ENCODE measurements at places on chromosomes 5 and 9.

- DNase-seq = no peak
These were observed 77.9 kb upstream of the FSD1L start for GRCh38 chr9:105369911-105370310.

DNA sequence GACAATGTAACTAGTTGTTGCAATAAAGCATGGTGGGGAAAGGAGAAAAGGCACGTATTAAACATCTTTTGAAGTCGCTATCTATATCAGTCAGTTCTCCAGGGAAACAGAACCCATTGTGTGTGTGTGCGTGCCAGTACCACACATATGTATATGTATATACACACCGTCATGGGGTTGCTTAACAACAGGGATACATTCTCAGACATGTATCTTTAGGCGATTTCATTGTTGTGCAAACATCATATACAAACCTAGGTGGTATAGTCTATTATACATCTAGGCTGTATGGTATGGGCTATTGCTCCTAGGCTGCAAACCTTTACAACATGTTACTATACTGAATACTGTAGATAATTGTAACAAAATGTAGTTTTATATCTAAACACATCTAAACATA, 2.3 kb downstream of the CDKN2B-AS1 start:
- no peak for DNase-seq

- DNase-seq = no peak
These were observed 79.6 kb downstream of the PRKACG start for GRCh38 chr9:68934329-68934644.

- no peak for DNase-seq
These were observed 483.1 kb upstream of the PIK3R1 start for GRCh38 chr5:67732471-67732870.

DNA sequence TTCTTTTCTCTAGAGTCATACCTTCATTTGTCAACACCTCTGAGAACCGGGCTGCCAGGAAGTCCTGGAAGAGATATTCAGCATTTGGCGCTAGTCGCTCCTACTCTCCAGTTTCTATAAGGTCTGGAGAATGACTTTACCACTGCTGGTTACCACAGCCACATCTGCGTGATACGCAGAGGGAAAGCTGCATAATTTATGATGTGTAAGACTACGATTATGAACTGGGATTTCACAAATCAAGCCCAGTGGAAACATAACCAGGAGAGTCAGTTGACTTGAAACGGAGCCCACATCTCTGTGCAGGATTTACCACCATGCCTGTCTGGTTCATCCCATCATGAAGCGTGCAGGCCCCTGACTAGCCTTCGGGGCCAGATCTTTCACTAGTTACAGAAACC, 72.6 kb downstream of the FGF1 start:
- no peak for DNase-seq

- DNase-seq = no peak
These were observed 225.7 kb downstream of the MAST4 start for GRCh38 chr5:66821688-66822429.

GRCh38 chr5:131684595-131684994, 49.6 kb upstream of the RAPGEF6 start:
- no peak for DNase-seq

DNA sequence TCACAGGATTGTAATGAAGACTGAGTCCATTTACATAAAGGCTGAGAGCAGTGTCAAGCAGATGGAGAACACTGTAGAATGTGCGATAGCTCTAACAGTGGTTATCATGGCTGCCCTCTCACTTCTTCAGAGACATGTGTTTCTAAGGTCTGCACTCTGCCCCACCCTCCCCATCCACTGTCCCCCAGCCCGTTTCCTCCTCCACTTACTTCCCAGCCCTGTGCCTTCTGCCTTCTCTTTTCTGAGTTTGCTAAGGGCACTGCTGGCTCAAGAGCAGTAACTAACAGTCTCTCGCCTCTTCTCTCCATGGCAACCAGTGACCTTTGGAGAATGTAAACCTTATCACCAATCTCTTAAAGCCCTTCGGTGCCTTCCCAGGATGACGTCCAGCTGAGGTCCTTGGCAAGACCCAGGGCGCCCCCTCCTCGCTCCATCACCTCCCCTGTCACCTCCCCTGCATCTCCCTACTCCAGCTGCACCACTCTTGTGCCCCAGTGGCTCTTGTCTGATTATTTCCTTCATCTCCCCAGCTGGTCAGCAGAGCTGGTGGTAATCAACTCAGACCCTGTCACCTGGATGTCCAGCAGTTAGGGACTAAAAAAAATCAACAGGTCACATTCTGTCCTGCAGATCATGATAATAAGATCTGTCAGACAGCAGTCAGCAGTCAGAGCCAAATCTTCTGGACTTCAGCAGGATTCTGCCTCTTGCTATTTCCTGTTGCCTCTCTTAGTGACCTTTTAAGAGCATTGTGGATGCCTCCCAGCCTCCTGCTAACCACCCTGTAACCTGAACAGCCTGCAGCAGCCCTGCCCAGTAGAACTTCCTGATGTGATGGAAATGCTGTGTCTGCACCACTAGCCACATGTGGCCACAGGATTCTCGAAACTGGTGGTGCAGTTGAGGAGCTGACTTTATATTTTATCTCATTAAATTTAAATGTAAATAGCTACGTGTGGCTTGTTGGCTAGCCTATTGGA, 9.0 kb downstream of the FXN start:
- DNase-seq = no peak

- DNase-seq = no peak
These were observed 30.9 kb downstream of the GRAMD2B start for GRCh38 chr5:126454081-126454480.

- no peak for DNase-seq
These were observed 250.5 kb downstream of the KIAA0825 start for GRCh38 chr5:94367900-94368299.

DNA sequence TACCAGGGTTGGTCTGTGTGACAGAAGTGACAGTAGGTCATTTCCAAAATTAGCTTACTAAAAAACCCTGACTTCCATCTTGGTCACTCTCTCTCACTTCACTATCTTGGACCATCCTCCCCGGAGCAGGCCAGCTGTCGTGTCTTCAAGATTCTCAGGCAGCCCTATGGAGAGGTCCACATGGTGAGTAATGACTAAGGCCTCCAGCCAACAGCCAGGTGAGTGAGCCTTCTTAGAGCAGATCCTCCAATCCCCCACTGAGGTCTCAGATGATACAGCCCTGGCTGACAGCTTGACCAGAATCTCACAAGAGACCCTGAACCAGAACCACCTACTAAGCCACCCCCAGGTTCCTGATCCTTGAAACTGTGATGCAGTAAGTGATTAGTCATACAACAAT, 92.0 kb downstream of the DCP2 start:
- DNase-seq = no peak

DNA sequence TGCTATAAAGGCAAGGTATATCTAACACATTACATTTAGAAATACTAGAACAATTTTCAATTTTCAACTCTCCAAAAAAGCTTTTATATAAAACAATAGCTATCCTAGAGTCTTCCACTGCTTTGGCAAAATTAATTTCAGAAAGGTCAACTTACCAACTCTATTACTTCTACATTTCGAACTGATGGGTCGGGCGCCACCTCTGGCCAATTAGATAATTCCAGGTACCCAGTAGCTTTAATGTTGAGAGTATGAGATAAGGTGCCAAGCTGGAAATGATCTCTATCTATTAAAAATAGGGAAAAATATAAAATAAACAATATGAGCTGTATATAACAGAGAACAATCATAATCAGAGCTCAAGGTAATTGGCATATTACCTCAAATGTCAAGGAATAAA, 166.6 kb downstream of the AP3B1 start:
- peak; percentile 7 for DNase-seq

DNA sequence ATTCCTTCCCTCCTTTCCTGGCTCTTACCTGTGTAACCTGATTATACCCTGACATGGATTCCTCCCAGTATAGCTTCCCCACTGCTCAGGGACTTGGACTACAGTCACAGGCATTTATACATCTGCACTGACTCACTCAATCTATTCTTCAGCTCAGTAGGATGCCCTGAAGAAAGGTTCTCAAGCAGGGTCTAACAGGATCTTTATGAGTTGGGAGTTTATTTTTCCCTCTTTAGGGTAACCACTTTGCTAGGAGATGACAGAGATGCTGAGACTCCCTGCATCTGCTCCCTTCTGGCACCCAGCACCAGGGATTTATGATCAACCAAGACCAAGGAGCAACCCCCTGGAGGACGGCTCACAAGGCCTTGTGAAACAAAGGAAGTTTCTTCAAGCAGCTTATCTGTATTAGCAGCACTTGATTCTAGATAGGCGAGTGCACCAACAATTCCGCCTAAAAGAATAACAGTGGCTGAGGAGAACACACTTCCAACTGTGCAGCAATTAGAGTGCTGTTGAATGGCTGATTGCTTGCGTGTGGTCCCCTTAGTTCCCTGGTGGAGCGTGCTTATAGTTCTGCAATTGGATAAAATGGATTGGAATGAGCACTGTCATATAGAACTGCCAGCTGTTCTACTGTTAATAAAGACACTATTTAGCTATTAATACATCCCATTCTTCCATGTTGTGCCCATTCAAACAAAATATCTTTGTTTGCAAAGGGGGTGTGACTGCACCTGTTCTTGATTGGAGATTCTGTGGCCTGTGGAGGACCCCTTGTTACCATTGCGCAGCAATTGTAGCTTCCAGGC, 482.6 kb downstream of the ZNF608 start:
- no peak for DNase-seq

DNA sequence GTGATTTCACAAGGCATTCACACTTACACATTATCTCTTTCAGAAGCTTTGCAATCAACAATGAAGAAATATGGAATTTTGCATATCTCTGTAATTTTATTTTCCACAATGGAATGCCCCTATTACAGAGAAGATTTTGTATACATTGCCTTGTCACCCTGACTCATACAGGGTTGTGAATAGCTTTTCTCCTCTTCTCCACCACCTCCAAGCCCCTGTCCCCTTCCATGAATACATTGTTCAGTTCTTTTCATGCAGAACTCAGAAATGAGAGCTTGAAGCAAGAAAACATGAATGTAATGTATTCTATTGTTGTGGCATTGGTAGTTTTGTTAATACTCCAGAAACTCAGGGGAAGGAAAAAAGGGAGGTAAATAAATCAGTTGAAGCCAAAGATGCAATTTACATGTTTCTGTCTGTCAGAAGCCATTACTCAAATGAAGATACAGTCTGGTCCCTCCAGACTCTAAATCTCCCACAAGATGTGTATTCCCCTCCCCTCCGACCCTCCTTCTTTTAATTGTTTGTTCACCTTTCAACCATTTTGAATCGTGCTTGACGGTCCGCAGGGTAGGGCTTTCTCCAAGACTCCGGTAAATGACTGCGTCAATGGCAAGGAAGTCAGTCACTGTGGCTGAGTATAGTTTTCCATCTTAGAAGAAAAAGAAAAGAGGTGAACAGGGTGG, 86.1 kb downstream of the SEMA6A start:
- no peak for DNase-seq

- DNase-seq = no peak
These were observed 107.6 kb upstream of the SPRY4 start for GRCh38 chr5:142432369-142432863.

DNA sequence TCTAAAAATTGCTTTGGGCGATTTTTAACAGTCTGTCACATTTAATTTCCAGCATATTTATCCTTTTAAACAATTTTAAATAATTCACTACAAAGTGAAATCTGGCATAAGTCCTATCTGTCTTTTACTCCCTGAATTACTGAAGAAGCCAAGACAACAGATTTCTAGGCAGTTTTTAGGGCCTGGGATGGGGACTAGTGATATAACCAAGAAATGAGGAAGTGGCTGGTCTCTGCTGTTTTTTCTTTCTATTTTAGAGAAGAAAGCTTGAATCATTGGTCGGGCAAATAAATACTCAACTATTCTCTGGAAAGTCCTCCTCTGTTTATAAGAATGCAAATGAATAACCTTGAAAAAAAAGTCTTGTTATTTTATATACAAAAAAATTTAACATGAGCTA, 79.7 kb upstream of the SSBP2 start:
- DNase-seq = no peak

GRCh38 chr9:21967702-21968101, 26.5 kb downstream of the CDKN2A start:
- DNase-seq = no peak

DNA sequence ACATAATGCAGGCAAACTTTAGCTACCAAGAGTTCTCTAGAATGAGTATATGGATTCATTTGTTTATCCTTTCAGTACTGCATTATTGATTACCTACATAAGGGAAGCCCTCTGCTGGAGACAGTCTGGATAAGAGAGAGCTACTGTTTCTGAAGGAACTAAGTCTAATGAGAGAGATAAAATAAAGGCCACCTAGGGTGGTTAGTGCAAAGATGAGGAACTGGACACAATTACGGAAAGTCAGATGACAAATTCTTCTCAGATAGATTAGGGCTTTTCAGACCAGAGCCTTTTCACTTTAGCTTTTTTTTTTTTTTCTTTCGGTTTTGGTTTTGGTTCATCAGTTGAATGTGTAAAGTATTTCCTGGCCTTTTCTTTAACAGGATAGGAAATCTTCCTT, 31.3 kb downstream of the ISOC1 start:
- no peak for DNase-seq

GRCh38 chr5:132797651-132798050, 15.5 kb upstream of the SOWAHA start:
- no peak for DNase-seq

GRCh38 chr5:109654455-109654854, 35.3 kb upstream of the MAN2A1 start:
- DNase-seq = no peak

- no peak for DNase-seq
These were observed 23.4 kb upstream of the GLRA1 start for GRCh38 chr5:151947931-151948608.

DNA sequence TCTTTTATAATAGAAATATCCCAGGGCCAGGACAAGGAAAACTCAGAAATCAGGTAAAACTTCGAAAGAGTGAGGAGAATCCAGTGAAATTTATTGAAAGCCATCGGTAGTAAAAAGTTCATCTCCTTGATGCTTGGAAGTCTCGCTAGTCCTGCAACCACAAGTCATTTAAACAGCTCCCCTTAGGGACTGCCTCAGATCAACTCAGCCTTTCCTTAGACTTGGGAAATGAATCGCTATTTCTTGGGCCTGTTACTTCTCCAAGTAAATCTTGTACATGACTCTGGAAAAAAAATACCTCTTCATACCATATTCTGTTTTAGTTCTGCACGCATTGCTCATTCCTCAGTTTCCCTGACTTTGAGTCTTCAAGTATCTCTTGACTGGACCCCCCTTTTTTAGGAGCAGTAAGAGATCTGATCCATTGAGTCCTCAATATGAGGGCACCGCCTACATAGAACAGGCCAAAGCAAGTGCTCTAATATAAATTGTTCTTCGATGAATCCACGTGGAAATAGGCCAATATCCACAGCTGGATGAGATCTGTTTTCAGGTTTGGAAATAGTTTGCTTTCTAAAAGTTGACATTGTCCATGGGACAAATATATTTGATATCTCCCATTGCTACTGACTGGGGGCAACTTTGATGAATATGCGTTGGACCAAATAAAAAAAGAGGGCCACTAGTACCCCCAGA, 114.2 kb downstream of the PRDM6 start:
- DNase-seq = no peak

DNA sequence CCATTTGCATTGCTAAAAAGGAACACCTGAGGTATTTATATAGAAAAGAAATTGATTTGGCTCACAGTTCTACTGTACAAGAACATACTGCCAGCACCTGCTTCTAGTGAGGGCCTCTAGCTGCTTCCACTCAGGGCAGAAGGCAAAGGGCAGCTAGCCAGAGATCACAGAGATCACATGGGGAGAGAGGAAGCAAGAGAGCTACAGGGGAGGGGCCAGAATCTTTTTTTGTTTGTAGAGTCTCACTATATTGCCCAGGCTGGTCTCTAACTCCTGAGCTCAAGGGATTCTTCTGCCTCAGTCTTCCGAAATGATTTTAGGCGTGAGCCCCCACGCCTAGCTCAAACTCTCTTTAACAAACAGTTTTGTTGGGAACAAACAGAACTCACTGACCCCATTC, 6.1 kb downstream of the SLCO4C1 start:
- DNase-seq = no peak

- no peak for DNase-seq
These were observed 141.6 kb upstream of the SPRY4 start for GRCh38 chr5:142466195-142466971.
